ENCODE measurements at places on chromosomes 11 and 22.

GRCh38 chr11:11635443-11635842 is 13.6 kb upstream of the GALNT18 start:
- DNase-seq = no peak

GRCh38 chr11:68033708-68034045 is 3.2 kb downstream of the NDUFS8 start:
- no peak for DNase-seq

- no peak for DNase-seq
Measured at GRCh38 chr11:126054882-126055281, 7.8 kb downstream of the CDON start.

DNA sequence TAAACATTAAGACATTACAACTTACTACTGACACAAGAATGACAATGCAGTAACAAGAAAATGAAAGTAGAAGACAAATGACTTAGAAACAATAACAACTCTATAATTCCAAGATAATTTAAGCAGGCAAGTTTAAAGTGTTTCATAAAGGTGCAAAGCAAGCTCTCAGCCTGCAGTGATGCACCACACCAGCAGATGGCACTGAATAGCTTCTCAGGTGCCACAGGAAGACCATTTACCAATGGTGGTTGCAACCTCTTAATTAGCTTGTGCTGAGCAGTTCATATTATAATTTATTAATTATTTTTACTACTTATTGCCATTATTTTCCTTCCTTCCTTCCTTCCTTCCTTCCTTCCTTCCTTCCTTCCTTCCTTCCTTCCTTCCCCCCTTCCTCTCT is 60.6 kb downstream of the NXPE2 start:
- DNase-seq = peak; percentile 17

DNA sequence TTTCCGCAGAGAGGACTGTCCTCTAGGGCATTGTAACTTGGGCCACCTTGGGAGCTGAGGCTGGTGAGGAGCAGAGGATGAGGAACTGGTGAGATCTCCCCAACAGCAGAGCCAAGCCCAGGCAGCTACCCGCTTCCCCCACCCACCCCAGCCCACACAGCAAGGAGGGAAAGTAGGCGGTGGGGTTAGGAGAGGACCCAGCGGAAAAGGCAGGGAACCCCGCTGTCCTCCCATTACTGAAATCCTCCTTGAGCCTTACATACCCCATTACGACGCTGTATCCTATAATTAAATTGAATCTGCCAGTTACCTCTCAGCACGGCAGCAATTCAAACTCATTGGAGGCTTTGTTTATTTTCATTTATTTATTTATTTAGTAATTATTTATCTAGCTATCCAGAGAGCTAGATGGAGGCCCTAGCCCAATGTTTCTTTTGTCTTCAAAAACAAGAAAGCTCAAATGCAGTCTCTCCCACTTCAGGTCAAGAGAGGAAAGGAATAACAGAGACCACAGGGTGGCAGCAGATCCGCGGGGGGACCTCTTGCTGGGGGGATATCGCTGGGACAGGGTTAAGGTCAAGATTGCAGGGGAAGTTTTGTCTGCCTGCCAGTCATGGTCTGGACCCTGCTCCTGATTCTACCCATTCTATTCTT is 218.0 kb downstream of the ST3GAL4 start:
- no peak for DNase-seq

DNA sequence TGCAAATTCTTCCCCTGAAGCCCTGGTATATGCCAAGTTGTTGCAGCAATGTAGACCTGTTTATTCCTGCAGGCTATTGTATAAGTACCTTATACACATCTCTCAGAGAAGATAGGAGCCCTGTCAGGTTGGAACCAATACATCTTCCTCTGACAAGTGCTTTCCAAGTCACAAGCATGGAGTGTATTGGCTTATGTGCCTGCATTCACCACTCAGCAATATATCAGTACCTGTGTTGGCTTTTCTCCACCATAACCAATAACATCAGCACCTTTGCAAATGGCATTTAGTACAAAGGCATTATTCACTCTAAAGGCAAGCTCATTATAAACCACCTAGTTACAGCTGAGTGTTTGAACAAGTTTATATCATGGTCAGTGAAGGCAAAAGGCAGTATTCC is 611.7 kb upstream of the CNTN5 start:
- DNase-seq = no peak

Data from CD4-positive, alpha-beta T cell treated with Interleukin-6 for 4 hours (primary cell).